ENCODE measurements at places on chromosomes 3 and 15.

- no peak for DNase-seq
Measured at GRCh38 chr3:135192929-135193328, 397.9 kb downstream of the EPHB1 start.

DNA sequence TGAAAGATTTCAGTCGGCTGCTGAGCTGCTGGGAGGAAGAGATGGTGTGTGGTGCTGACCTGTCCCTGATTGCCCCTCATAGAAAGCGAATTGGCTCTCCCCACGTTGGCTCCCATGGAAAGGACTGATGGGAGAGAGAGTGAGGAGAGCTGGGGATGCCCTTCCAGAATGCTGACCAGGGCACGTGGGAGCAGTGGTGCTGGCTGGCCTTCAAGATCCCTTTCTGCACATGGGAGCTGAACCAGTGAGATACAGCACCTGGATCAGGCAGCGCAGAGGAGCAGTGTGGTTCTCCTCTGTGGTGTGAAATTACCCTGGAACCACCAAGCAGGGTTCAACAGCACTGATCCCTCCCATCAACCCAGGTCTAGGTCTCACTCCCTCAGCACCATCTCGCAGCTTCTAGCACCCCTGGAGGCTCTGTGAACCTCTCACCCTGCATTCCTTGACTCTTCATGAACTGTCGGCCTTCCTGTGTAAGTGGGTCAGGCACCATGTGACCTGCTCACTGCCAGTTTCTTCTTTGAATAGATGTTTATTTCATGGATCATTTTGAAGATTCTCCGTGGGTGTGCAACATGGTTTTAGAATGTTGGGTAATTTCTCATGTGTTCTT lies 55.7 kb downstream of the CACNA1D start:
- DNase-seq, result no peak

DNA sequence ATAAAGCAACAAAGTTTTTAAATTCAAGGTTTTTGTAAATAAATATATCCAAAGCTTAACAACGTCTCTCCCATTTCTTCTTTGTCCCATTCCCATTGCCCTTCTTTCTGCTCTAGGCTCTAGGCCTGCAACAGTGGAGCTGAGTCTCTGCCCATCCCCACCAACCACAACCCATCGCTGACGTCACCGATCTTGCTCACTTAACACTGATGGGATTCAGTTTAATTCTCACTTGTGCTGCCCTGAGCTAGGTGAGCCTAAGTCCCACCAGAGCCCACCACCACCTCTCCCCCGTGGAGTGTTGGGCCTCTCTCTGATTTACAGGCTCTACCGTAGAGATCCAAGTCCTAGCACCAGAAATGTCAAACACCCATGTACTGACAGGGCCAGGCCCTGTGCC lies 61.3 kb upstream of the RAB6B start:
- DNase-seq, result no peak

DNA sequence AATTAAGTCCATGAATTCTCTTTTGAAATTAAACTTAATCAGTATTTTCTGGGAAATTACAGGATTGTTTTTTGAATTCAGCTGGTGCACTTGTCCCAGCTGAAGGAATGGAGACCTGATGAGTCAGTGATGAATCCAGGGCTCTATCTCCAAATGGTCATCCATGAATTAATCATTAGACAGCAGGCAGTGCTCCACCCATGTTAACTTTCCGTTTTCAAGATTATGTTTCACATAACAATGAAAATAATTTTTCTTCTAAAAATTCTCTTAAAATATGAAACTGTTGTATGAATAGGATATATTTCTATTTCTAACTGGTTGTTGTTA lies 13.9 kb upstream of the PAQR9 start:
- no peak for DNase-seq

DNA sequence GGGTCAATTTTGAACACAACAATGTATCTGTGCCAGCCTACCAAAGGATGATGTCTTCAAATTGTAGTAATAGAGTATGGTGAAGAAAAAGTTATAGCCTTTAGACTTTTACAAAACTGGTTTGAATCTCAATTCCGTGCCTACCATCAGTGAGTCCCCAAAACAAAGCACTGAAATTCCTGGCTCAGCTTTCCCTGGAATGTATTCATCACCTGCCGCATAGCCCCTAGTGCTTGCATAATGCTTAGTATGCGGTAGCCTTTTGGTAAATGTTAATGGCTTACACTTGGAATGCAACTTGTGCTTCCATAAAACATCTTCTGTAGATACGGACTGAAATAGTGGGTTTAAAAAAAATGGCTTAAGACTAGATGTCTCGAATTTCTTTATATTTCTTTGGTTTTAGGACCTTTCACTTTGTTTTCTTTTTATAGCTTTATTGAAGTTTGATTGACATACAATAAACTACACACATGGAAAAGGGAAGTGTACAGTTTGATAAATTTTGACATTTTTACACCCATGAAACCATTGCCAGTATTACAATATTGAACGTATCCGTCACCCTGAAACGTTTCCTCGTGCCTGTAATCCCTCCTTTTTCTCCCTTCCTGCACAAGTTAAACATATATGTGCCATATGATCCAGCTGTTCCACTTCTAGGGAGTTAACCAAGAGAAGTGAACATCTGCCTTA lies 12.1 kb downstream of the SACM1L start:
- no peak for DNase-seq

DNA sequence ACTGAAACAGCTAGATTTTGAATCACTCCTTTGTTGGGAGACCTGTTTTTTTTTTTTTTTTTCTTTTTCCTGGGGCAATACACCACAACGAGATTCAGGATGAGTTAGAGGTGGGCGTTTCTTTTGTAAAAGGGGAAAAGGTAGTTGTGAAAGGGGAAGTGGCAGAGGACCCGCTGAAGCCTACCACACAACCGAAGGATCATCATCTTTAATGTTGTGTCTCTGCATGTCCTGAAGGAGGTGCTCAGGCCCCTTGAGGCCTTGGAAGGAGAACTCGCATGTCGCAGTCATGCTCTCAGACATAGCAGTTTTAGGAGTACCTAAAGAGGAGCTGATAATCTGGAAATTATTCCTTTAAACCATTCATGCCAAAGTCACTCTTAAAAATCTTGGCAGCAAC lies 137.9 kb upstream of the LRIG1 start:
- DNase-seq, result no peak

DNA sequence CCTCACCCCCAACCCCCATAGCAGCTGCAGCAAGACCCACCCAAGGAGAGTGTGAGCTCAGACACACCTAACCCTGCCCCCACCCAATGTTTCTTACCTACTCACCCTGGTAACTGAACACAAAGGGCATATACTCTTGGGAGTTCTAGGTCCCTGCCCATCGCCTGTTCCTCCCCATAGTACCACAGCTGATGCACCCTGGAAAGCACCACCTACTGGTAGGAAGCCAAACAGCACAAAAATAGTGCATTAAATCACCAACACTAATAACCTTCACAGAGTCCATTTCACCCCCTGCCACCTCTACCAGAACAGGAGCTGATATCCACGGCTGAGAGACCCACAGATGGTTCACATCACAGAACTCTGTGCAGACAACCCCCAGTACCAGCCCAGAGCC lies 245.2 kb downstream of the EFHB start:
- DNase-seq, result no peak

- DNase-seq, result no peak
Measured at GRCh38 chr3:171508676-171509075, 48.5 kb upstream of the TNIK start.

GRCh38 chr3:194244167-194244566 lies 107.0 kb downstream of the CPN2 start:
- DNase-seq, result no peak

DNA sequence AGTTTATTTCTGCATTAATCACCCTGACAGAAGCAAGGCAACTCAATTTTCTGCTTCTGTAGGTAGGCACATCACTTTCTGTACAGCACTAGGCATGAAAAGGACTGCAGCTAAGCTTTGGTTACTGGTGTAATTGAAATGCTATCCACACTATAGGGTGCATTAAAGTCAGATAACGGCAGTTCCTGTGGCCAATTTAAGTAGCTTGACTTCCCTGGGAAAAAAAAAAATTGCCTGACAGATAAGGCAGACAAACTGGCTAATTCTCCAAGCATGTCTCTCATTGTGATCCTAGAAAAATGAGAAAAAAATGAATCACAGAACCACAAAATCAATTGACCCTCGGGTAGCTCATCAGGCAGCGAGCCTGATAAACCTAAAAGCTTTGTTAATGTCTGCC lies 151.4 kb downstream of the MEIS2 start:
- DNase-seq, result no peak
